Sigmoid colon (tissue), 7 donors: ENCODE measurements at places on chromosomes 6 and 20. TPM values are rescaled to one million over a fixed set of nuclear protein-coding genes. Genes with fewer than 3 reads are reported as not detected.

- no peak overlapping the region for H3K27ac ChIP-seq
- no peak for DNase-seq
- no peaks in the 10 kb centered on the region for H3K4me1 ChIP-seq
- no peaks in the 10 kb centered on the region for H3K27me3 ChIP-seq
- no peak overlapping the region for H3K4me3 ChIP-seq
- peaks cover 60% of the 10 kb centered on the region for H3K36me3 ChIP-seq
These were observed 35.3 kb downstream of the EZR start for GRCh38 chr6:158783851-158784250.

DNA sequence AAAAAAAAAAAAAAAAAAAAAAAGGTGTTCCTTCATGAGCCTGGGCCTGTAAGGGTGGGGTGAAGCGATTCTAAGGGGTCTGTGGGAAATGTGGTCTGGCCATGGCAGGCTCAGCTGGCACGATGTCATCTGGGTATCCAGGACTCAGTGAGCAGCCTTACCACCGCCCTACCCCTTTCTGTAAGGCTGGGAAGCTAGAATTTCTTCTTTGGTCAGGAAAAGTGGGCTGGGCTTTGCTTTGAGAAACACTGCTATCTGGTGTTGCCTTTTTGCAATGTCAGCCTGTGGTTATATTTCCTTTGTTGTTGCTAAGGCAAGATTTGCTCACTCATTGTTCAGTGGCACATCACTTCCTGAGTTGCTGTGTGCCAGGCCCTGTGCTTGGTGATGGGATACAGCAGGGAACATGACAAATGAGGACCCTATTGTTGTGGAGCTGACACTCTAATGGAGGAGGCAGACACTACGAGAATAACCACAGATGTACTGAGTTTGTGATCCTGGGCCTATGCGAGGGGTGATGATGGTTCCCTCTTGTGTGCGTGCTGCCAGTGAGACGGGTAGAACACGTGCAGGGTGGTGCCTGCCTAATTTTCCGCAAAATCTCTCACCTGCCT is 45.9 kb upstream of the ZNFX1 start:
- no peaks in the 10 kb centered on the region for H3K36me3 ChIP-seq
- peaks cover 15% of the 10 kb centered on the region for H3K27me3 ChIP-seq
- H3K4me1 ChIP-seq = no peaks in the 10 kb centered on the region
- no peak for DNase-seq
- no peak overlapping the region for H3K4me3 ChIP-seq
- no peak overlapping the region for H3K27ac ChIP-seq

Gene OTOR
- polyA plus RNA-seq = not detected

Gene PCSK2
- polyA plus RNA-seq = 0.54 TPM

Gene NNAT
- polyA plus RNA-seq = not detected

Gene CRIP3
- 5.2 TPM for polyA plus RNA-seq

- H3K4me3 ChIP-seq = no peak overlapping the region
- DNase-seq = no peak
- no peaks in the 10 kb centered on the region for H3K27me3 ChIP-seq
- H3K27ac ChIP-seq = no peak overlapping the region
These were observed 36.1 kb upstream of the CHD6 start for GRCh38 chr20:41654292-41654691.

DNA sequence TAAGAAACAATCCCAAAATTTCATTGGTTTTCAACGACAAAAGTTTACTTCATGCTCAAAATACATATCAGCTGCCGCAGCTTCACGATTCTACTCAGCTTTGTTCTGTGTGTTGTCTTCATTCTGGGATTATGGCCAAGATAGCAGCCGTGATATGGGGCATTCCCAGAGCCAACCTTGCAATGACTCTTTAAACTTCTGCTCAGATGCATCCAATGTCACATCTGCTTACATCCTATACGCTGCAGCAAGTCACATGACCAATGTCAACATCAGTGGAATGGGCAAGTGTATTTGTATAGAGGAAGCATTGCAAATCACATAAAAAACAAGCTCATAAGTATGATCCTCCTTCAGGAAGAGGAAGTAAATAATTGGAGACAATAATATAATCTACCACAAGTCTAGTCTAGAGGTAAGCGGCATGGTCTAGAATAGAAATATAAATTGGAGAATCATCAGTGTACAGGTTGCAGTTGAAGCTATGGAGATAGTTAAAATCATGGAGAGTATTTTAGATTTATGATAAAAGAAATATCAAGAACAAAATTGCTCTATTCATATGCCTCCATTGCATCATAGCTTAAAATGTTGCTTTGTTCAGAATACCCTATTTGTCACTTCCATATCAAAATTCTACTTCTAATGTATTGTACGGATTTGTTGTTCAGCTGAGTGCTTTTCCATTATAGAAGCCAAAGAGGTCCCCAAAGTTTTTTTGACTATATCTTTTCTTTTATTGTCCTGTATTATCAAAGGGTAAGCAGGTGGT is 7.2 kb upstream of the C6orf141 start:
- no peaks in the 10 kb centered on the region for H3K27me3 ChIP-seq
- H3K27ac ChIP-seq = no peak overlapping the region
- no peaks in the 10 kb centered on the region for H3K4me1 ChIP-seq
- no peak overlapping the region for H3K4me3 ChIP-seq
